ENCODE measurements at places on chromosomes 12 and 14.

GRCh38 chr12:56103066-56103711 is 1.2 kb upstream of the PA2G4 start:
- DNase-seq = no peak

- no peak for DNase-seq
Observed at GRCh38 chr12:19775241-19775640, 335.9 kb downstream of the AEBP2 start.

GRCh38 chr12:56775638-56776037 is 12.5 kb downstream of the HSD17B6 start:
- DNase-seq = no peak

GRCh38 chr14:66254038-66254437 is 232.1 kb upstream of the CCDC196 start:
- DNase-seq = no peak

DNA sequence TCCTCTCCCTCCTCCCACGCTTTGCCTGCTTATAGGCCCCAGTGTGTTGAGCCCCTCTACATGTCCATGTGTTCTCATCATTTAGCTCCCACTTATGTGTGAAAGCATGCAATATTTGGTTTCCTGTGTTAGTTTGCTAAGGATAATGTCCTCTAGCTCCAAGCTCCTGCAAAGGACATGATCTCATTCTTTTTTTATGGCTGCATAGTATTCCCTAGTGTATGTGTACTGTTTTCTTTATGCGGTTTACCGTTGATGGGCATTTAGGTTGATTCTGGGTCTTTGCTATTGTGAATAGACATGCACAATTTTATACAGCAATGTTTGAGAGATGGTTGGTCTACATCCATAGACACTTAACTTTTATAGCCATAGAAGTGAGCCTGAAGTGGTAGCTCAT is 5.1 kb downstream of the RESF1 start:
- DNase-seq = no peak

GRCh38 chr14:26444822-26445221 is 153.0 kb downstream of the NOVA1 start:
- DNase-seq = no peak

DNA sequence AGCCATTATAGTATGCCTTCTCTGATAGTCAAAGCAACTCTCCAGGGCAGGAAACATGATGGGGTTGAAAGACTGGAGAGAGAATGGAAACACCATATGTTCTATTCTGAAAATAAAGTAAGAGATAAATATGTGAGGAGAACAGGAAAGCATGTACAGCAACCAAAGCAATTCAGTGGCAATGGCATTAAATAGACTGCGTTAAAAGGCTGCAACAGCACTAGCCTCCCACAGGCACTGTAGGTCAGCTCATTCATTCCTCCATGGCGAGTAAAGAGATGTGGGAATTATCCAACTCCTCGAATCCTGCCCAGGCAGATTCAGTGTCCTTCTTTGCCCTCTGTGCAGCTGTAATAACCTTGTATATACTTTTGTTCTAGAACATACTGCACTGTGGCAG is 43.8 kb downstream of the ANO6 start:
- no peak for DNase-seq

GRCh38 chr14:58744801-58745394 is 107.1 kb downstream of the DACT1 start:
- no peak for DNase-seq

DNA sequence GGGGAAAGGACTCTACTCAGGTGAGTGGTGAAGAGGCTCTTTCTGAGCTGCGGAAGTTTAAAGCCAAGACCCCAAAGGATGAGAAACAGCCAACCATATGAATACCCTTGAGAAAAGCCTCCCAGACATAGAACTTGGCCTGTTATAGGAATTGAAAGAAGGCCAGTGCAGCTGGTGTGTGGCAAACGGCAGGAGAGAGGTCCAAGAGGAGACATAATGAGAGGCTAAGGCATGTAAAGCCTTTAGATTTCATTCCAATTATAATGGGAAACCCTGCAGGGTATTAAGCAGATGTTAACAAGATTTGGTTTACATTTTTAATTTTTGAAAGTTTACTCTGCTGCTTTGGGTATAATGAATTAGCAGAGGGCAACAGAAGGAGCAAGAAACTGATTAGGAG is 552.1 kb upstream of the FBXO33 start:
- no peak for DNase-seq

- no peak for DNase-seq
Observed at GRCh38 chr14:50667996-50668825, at the start of gene SAV1. SAV1 (minus strand) TSS chr14:50668306; CDS start chr14:50667967, 339 bp downstream.

DNA sequence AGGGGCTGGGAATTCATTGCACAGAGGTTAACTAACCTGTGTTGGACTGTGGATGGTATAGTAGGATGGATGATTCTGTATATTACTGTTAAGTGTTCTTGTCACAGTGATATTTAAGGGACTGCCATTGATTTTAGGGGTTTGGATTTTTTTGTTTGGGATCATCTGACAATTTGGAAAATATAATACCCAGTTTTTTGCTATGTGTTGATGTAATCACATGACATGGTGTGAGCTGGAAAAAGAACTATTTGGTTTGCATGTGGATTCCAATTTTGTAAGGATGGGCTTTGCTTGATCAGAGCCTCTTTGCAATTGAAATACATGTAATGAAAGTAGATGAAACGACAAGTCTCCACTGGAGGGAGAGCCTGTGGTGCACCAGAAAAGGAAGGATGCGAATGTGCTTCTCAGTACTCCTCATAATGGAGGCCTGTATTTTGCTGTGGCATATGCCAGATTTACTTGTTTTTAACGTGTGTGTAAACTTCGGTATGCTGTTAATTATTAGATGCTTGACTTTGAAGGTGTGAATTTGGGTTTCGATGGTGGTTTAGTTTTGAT is 2.7 kb downstream of the DYRK2 start:
- peak; percentile 19 for DNase-seq

DNA sequence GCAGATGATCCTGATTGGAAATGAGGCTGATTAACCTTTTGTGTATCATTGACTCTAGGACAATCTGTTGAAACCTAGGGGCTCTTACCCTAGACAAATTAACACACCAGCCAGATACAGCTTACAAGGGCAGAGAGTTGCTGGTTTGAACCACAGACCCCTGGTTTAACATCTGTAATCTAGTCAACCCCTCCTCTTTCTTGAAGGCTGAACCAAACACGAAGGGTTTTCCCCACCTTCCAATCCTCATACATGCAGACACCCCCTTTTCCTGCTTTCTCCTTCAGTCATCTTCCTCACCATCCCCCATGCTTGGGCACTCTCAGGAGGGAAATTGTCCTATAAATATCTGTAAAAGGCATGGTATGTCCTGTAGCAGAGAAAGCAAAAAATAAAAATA is 126.0 kb upstream of the HIF1A start:
- no peak for DNase-seq

DNA sequence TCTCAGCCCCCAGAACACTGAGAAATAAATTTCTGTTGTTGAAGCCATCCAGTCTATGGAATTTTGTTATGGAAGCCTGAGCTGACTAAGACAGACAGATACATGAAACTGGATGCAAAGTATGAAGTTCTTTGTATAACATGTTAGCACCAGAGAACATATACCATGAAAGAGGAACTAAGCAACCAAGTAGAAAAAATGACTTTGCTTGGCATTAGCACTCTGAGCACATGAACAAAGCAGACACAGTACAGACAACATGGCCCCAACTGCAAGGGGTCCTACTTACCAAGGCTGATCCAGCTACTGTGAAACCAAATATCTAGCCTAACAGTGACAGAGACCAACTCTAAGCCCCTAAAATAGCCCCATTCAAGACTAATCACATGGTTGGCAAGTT is 13.8 kb downstream of the EXOC5 start:
- DNase-seq = no peak

Data from activated CD4-positive, CD25-positive, alpha-beta regulatory T cell treated with anti-CD3 and anti-CD28 coated beads, Interleukin-2, amount 50 U/mL, for 16 hours (primary cell).